ENCODE measurements at places on chromosomes 6 and 20.

GRCh38 chr6:163423696-163424095 is 9.2 kb downstream of the QKI start:
- no peak for ATAC-seq

DNA sequence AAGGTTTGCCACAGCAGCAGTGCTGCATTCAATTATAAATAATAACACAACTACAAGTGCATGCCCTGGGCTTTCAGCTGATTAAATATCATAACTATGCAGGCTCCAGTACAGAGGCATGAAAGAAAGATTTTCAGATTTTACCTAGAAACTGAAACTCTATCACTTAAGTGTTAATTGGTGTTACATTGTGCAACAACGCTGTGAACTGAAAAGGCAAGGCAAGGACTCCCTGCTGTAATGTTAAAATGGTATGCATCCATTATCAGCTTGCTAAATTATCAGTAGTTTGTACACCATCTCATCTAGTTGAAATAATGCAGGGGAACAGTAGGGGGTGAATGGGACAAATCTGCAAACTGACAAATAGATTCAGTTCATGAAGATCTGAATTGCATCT is 976.7 kb upstream of the MANEA start:
- no peak for ATAC-seq

DNA sequence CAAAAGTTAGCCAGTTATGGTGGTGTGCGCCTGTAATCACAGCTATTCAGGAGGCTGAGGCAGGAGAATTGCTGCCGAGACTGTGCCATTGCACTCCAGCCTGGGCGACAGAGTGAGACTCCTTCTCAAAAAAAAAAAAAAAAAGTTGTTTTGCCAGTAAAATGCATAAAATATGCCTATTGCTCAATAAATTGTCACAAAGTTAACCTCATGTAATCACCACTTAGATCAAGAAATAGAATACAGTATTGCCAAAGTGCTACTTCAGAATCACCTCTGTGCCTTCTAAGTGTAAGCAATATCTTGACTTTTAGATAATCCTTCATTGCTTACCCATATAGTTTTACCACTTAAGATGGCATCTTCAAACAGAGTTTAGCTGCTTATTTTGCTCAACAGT is 80.7 kb downstream of the TRMT11 start:
- no peak for ATAC-seq

GRCh38 chr6:19028201-19028600 is 641.1 kb downstream of the RNF144B start:
- ATAC-seq: no peak

GRCh38 chr6:116557893-116558292 is 4.3 kb downstream of the CALHM4 start:
- peak; percentile 60 for ATAC-seq

- ATAC-seq: no peak
These were observed 2.5 kb downstream of the IYD start for GRCh38 chr6:150371356-150371755.

GRCh38 chr6:158213925-158214674 is 46.0 kb downstream of the GTF2H5 start:
- ATAC-seq: peak; percentile 48

DNA sequence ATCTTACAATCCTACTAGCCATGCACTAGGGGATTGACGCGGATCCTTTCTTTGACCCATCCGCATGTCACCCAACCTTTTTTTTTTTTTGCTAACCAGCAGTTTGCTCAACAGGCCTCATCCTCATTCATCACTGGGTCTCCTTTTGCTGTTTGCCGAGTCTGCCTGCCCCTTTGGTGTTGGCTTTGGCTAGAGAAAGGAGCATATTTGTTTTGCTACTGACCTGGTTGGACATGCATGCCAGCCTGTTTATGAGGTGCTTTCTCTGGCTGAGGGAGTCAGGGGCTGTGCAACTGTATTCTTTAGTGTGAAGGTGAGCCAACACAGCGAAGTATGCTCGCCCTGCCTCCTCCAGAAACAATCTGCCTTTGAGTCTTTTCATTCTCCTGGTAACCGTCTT is 40.2 kb downstream of the E2F3 start:
- peak; percentile 98 for ATAC-seq

DNA sequence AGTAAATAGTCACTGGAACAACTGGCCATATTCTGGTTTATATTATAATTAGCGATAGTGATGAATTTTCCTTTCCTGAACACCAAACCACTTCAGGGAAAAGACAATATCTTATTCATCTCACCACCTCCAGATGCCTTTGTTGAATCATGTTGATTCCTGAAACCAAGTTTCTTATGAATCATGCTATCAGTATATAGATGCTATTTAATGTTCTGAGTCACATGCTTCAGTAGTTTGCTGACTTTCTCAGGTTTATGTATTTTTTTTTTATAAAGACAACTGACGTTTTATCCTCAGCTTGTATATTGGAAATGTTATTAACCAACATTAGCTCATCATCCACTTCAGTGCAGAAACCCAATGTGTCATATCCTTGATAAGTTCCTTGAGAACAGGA is 710.2 kb upstream of the POU3F2 start:
- no peak for ATAC-seq
